ENCODE measurements at places on chromosomes 5 and 9. TPM values are rescaled to one million over a fixed set of nuclear protein-coding genes. Genes with fewer than 3 reads are reported as not detected.

Gene FOXD4
- 0.35 TPM for total RNA-seq

- no peak for ATAC-seq
Observed at GRCh38 chr9:95736370-95736769, 139.1 kb upstream of the ERCC6L2 start.

DNA sequence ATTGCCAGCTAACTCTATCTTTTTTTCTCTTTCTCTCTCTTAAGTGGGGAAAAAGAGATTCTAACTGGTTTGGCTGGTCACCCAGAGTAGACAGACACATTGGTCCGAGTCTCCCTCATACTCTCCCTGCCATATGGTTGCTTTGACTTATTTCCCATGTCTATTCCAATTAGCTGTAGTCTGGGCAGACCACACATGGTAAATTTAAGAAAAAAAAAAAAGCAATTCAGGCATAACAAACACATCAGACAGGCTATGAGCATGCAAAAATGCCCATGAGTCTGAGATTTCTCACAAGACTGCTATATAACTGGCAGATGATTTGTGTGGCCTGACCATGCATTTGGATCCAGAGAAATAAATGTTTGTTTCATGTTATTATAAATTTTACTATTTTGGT, 110.2 kb upstream of the FGF10 start:
- ATAC-seq, result no peak

DNA sequence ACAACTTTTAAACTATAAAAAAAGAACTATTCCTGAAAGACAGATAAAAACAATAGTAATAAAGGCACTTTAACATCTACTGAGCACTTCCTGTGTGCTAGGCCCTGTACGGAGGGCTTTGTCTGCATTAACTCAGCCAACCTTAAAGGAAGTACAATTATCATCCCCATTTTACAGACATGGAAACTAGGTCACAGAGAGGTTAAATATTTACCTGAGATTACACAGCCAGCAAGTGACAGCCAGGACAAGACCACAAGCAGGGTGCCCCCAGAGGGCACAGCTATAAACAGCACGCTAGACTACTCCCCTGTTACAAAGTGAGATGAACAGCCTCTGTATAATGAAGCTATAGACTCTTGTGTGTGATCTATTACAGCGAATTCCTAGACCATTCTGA, 25.5 kb downstream of the DDX31 start:
- no peak for ATAC-seq

- no peak for ATAC-seq
Observed at GRCh38 chr9:124004593-124004992, 7.0 kb upstream of the LHX2 start.

GRCh38 chr9:87876708-87877107, 6.0 kb upstream of the SPATA31E1 start:
- ATAC-seq, result no peak

Gene SPOCK1
- 52.0 TPM for total RNA-seq

DNA sequence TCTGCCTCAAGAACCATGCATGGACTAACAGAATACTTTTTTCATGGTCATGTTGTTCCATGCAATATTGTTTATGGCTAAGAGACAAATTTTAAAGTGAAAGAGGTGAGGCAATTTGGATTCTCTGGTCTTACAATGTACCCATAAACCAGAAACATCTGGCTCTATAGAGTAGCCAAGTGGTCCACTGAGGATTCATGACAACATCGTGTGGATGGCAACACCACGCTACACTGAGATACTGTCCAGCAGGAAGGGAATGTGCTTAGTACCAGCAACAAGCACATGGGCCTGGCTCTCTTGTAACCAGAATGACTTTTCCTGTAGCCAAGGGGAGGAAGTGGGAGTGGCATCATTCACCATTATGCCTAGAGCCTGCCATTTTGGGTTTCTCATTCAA, 218.2 kb downstream of the GADD45G start:
- ATAC-seq, result no peak

GRCh38 chr9:36867241-36867640, 166.8 kb downstream of the PAX5 start:
- no peak for ATAC-seq

Gene ADGRD2
- total RNA-seq, result not detected

Gene SPINK13
- not detected for total RNA-seq

- ATAC-seq, result no peak
Observed at GRCh38 chr9:127519301-127520166, 68.2 kb downstream of the LRSAM1 start.

Gene GLRA1
- not detected for total RNA-seq

- no peak for ATAC-seq
Observed at GRCh38 chr5:180804129-180804618, 1.6 kb upstream of the MGAT1 start.

Gene ADAM19
- 38.5 TPM for total RNA-seq

GRCh38 chr5:10601246-10602030, 37.6 kb downstream of the ANKRD33B start:
- ATAC-seq, result peak; percentile 90

- no peak for ATAC-seq
Observed at GRCh38 chr9:24464319-24464951, 81.3 kb downstream of the IZUMO3 start.

Gene FGD3
- 1.7 TPM for total RNA-seq

DNA sequence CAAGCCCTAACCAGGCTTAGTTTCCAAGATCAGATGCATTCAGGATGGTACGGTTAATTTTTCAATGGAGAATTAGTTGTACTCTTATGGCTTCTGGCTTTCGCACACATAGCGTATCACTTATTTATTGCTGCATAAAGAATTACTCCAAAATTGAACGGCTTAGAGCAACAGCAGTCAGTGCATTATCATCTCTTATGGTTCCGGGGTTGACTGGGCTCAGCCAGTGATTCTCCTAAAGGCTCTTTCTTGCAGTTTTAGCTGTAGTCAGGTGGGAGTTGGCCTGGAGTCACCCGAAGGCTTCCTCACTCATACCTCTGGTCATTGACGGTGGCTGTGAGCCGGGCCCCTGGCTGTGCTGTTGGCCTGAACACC, 595 bp upstream of the GRHPR start:
- ATAC-seq, result peak; percentile 46

Gene UBAP2
- total RNA-seq, result 29.3 TPM

DNA sequence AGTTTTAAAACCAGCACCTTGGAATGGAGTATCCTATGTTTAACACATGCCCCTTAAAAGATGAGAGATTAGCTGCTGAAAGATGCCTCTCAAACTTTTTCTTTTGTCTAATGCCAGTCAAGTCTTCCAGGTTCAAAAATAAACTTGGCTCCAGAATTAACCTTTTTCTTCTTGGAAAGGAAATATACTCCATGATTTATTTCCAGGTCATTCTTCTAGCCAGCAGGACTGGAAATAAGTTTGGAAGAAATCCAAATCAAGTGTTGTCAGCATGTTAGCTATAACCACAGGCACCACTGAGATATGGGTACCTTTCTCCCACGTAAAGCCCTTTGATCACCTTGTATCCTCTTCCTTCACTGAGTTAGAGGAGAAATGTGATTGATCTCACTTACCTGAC, 56.1 kb downstream of the NLN start:
- ATAC-seq, result no peak

Gene PHF24
- total RNA-seq, result 0.67 TPM

DNA sequence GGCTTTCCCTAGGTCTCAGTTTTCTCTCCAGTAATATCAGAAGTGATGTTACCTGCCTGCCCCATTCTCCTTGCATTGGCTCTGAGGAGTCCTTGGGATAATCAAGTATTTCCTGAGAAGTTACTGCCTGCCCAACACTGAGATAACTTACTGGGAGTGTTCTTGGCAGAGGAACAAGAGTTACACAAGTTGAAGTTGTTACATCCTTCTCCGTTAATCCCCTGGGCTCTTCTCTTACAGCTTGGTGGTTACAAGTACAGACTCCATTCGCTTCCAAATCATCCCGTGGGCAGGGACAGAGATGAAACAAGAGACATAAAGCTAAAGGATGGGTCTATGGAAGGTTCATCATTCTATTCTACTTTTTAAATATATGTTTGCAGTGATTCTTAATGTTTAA, 74.1 kb upstream of the SAP30L start:
- peak; percentile 65 for ATAC-seq

GRCh38 chr5:111892949-111893348, 136.0 kb upstream of the NREP start:
- no peak for ATAC-seq

- peak; percentile 84 for ATAC-seq
Observed at GRCh38 chr5:69414885-69415583, at the start of gene MARVELD2. TSS of gene MARVELD2 (plus strand) at chr5:69415116. CDS start at chr5:69419386, 4,270 bp downstream.

- ATAC-seq, result no peak
Observed at GRCh38 chr5:158921441-158922262, 178.1 kb downstream of the EBF1 start.

DNA sequence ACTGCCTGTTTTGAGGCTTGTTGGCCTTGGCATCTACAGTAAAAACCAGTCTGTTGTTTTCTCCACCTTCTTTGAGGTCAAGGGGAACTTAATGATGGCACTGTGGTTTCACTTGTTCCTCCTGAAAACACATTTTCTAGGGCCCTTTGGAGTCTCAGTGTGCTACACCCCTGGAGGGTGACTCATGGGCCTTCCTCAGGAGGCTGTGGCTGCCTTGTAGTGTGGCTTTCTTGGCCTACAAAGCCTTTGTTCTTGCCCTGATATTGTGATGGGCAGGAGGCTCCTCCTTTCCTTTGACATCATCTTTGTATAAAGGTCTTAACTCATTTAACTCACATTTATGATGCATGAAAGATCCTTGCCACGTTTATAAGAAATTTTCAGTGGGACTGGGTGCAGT, 56.3 kb upstream of the GPBP1 start:
- ATAC-seq, result no peak

DNA sequence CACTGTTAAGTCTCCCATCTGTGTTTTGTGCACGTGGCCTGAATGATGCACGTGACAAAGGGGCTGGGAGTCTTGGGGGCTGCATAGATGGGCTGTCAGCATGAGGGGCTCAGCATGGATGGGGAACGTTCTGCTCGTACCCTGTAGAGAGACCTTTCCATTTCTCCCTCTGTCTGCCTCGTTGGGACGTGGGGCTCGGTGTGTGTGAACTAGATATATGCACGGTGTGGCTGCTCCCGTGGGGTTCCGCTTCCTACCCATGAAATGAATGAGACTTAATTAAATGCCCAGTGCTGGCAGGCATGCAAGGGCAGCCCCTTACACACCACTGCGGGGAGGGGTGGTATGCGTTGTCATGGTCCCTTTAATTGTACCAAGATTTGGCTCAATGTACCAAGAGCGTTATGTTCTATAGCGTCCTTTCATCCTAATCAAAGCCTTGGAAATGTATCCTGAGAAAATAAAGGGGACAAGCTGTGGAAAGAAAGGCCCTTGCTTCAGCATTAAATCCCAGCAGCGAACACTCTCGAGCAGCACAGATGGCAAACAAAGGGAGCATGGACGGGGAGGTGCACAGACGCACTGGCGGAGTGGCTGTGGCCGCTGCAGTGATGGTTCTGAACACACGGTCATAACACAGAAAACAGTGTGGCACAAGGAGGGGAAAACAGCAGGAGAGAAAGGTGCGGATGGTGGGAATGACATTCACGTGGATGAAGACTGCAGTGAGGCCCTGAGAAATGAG, 66.8 kb downstream of the RASGEF1C start:
- ATAC-seq, result no peak

GRCh38 chr5:71569748-71570509, 17.2 kb upstream of the MCCC2 start:
- no peak for ATAC-seq

Gene ASS1
- total RNA-seq, result 94.9 TPM

DNA sequence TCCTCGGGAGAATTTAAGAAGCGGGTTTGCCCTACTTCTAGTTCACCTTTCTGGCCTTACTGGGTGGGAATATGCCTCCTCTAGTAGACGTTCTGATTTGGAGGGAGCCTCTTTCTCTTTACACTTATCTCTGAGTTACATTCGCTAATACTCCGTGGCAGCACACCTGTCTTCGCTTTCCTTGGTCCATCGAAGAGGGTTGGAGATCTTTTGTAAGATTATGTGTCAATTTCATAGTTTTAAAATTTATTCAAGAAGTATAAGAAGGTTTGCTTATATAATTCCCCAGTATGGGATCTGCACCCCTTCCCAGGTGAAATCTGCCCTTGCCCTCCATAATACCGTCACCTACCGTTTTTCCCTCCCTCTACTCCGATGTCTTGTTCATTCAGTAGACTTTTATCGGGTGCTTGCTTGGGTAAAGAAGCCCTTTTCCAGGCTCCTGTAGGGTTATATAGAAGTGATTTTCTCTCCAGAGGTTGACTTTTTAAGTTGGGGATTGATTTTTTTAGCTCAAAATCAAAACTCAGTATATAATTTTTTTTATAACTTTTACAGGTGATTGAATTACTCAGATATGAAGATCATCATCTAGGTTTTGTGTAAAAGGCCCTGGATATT, 1.1 kb downstream of the GPBP1 start:
- ATAC-seq, result no peak

DNA sequence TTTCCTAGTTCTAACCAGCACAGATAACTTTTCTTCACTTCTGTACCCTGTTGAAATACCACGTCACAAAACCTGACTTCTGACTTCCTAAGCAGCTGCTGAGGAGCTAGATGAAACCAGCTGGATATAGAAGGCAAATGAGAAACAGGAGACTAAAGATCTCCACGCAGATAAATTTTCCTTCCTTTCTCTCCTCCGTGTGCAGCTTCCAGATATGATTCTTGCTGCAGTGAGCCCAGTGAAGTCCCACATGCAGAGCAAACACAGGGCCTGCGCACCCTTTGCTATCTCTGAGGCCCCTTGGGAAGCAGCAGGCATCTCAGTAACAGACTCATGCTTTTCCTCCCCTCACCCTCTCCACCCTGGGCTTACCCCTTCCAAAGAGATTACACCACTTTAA, 1638.3 kb downstream of the MAT2B start:
- ATAC-seq, result no peak

Gene AQP3
- total RNA-seq, result 100 TPM

DNA sequence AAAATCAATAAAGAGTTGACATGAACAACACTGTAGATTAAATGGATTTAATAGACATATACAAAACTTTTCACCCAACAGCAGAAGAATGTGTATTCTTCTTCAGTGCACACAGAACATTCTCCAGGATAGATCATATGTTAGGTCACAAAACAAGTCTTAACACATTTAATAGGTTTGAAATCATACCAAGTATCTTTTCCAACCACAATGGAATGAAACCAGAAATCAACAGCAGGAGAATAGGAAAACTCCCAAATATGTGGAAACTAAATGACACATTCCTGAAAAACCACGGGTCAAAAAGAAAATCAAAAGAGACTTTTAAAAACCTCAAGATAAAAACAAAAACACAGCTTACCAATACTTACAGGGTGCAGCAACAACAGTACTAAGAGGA, 790.1 kb upstream of the ZNF608 start:
- ATAC-seq, result no peak

Gene SOX30
- total RNA-seq, result not detected

- ATAC-seq, result no peak
Observed at GRCh38 chr5:114305402-114306207, 56.3 kb upstream of the KCNN2 start.

Gene TMEM252
- total RNA-seq, result not detected

Gene ISL1
- total RNA-seq, result not detected

- peak; percentile 49 for ATAC-seq
Observed at GRCh38 chr5:150672237-150672883, 11.3 kb downstream of the MYOZ3 start.

Gene GABBR2
- 0.25 TPM for total RNA-seq

- peak; percentile 64 for ATAC-seq
Observed at GRCh38 chr9:27367921-27368315, 71.0 kb upstream of the EQTN start.

- no peak for ATAC-seq
Observed at GRCh38 chr9:30310711-30311110, 2073.7 kb upstream of the ACO1 start.

Gene HRH2
- total RNA-seq, result 3.4 TPM
